ENCODE measurements at places on chromosomes 12 and 14. TPM values are rescaled to one million over a fixed set of nuclear protein-coding genes. Genes with fewer than 3 reads are reported as not detected.

GRCh38 chr14:91931478-91932088 lies 15.9 kb downstream of the FBLN5 start:
- DNase-seq, result no peak

DNA sequence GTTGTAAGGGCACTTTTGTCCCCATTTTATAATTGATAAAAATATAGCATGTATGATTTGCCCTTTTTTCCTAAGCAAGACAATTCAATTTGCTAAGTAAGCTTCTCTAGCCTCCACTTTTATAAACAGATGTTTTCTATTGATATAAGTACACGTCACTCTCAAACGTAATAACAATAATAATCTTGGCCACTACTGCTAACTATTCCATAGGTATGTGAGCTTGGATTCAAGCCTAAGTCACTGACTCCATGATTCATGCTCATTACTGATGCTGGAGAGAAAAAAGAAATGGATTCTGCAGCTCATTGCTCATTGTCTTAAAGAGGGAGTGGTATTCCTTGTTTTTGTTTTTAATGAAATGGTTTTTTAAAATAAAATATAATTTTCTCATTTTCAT lies 661.0 kb downstream of the GALC start:
- DNase-seq, result peak; percentile 78

GRCh38 chr14:100212476-100213333 lies 26.2 kb upstream of the YY1 start:
- DNase-seq, result no peak

DNA sequence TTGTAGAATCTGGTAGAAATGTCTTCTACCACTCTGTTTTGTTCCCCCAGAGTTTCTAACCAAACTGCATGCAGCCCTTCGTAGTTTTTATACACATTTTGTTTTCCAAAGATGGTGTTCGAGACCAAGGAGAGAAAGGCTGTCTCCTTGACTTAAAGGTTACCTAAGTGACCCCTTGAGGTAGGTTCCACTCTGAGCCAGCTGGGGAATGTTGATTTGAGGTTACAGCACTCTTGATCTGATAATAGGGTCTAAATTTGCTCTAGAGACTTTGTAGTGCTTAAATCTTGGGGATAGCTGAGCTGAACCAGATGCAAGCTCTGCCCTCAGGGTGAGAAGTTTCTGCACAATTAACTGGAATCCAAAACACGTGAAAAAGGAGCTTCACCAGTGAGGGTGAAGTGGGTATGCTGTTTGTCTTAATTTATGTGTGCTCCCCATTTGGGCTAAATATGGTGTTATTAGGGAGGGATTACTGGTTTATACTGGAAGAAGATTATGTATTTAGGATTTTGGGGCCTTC lies 3.1 kb downstream of the TMBIM6 start:
- no peak for DNase-seq

- DNase-seq, result peak; percentile 13
These were observed 32.8 kb upstream of the KLHL42 start for GRCh38 chr12:27747111-27747820.

DNA sequence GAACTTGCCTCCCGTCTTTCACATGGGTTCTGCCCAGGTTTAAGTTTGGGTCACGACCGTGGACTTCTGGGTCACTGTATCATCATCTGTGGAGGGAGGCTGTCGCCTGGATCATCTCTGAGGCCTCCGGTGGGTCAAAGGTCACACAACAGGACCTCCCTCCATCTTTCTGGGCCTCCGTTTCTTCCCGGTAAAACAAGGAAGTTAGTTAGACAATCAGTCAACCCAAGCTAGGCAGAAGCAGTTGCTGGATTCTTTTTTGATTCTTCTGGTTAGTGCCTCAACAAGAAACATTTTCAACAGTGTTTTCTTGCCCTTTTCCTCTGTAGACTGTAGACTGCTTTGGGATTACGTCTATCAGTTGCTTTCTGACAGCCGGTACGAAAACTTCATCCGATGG lies 186.6 kb upstream of the BCL2L14 start:
- no peak for DNase-seq

DNA sequence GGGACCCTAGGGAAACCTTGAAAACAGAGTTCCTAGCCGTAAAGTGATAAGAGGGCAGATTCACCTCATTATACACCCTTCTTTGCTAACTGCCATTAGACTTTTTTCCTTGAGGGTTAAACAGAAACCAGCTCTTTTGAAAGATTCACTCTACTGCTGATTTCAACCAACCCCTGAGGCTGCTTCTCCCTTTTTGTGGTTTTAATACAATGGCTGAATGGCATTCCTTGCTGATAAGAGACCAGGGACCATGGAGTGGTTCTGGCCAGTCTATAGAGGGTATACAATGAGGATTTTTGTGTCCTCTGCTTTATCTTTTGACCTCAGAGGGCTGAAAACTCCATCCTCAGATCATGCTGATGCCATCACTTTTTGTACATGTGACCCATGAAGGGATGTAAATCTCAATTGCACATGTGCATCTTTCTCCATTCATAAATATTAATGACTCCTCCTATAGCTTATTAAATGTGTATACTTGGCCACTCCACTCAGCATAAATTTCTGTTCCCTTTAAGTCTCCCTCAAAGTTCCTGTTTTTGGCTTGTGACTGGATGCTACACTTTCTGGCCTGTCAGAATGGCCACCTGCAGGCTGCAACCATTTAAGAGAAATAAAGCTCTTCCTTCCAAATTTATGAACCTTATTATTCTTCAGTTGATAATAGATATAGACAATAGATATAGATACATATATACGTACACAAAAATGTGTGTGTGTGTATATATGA lies 233.8 kb upstream of the SEL1L start:
- no peak for DNase-seq

DNA sequence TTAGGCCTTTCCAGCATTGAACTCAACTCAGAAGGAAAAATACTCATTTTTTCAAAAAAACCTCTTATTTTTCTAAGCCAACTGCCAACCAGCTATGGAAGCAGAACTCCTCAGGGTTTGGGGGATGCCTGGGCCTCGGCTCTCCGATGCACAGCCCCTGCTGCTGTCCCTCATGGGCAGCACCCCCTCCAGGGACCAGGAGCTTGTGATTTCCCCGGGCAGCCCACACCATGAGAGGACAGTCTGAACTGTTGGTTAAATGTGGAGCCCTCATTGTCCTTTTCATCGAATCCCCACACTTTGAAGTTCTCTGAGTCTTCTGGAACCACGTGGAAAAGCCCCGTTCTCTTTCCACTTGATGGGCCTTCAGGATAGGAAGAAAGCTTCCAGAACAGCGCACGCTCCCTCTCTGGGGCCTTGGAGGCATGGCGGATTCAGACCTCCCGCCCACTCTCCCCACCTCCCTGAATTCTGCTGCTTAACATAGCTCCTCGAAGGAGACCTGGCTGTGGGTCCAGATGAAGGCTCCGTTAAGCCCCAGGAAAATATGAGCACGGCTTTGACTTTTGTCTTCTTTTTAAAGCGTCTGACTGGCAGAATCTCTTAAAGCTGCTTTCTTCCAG lies 156.6 kb downstream of the CALM1 start:
- DNase-seq, result no peak

- DNase-seq, result no peak
These were observed 3.2 kb downstream of the KDM2B start for GRCh38 chr12:121577443-121578180.

DNA sequence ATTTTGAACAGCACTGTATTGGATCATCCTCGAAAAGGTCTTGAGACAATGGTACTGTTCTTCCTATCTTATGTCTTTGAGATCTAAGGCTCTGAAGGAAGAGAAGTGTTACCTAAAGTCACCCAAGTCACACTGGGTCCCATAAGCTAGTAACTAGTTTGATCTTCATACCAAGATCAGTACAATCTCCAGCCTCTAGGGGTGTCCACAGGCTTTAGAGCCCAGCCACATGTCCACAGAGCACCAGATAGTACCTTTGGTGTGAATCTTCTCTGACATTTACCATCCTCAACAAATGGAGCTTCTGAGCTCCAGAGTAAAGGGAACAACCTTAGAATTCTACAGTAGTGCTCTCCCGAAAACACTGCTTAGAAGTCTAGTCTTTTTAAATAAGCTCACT lies 78.7 kb downstream of the KSR2 start:
- no peak for DNase-seq

DNA sequence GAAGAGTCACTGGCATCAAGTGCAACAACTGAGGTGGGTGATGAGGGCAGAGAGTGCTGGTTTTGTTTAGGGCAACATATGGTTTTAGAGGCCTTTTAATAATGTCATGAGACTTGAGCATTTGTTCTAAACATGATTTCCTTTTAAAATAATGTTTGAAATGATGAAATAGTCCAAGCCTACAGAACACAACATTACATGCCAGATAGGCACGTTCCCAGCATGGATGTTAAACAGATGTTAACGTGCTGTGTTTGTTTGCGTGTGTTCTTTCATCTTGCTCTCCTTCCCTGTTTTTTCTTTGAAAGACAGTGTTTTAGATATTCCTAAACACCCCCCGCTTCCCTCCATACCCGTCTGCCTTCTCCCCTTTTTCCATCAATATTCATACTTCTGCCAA lies 82.3 kb downstream of the RGS6 start:
- no peak for DNase-seq

GRCh38 chr12:16281157-16281556 lies 3.7 kb upstream of the SLC15A5 start:
- DNase-seq, result peak; percentile 12

GRCh38 chr12:124779161-124780141 lies 84.2 kb downstream of the SCARB1 start:
- DNase-seq, result no peak

- no peak for DNase-seq
These were observed 1.7 kb upstream of the OVCH1 start for GRCh38 chr12:29499235-29499634.

DNA sequence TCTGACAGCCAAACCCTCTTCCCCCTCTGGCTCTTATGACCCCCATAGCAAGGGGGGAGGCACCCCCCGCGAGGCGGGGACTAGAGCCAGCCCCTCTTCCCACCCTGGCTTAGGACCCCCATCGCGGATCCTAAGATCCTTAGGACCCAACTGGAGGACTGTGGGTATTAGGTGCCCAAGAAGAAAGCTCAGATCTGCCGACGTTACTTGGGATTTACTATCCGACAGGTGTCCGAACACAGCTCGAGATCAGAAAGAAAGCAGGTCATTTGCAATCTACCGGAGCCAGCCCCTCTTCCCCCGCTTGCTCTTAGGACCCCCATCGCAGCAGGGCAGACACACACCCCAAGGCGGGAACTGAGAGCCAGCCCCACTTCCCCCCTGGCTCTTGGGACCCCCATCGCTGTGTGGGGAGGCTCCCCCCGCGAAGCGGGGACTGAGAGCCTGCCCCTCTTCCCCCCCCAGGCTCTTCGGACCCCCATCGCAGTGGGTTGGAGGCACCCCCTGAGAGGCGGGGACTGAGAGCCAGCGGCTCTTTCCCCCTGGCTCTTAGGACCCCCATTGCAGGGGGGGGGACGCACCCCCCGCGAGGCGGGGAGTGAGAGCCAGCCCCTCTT lies 46.8 kb downstream of the DDX11 start:
- no peak for DNase-seq

- peak; percentile 34 for DNase-seq
These were observed 19.3 kb downstream of the CPNE8 start for GRCh38 chr12:38886064-38886463.

- no peak for DNase-seq
These were observed 41.9 kb downstream of the SLC38A4 start for GRCh38 chr12:46783871-46784270.

GRCh38 chr14:100670753-100671049 lies 56.0 kb upstream of the DLK1 start:
- no peak for DNase-seq

SERPINA6 gene
- not detected for total RNA-seq

PTPRB gene
- total RNA-seq, result 2.5 TPM

MDGA2 gene
- total RNA-seq, result 2.4 TPM

KRT71 gene
- not detected for total RNA-seq

DEGS2 gene
- total RNA-seq, result 0.07 TPM

RFX4 gene
- 0.07 TPM for total RNA-seq

HOTAIR gene
- not detected for total RNA-seq

CMA1 gene
- not detected for total RNA-seq

SLC41A2 gene
- total RNA-seq, result 35.6 TPM

OR4E2 gene
- total RNA-seq, result not detected

LRTM2 gene
- total RNA-seq, result not detected

All from astrocyte (in vitro differentiated cells and primary cell).